K562 (cell line): ENCODE measurements at places on chromosomes 6 and 20.

GRCh38 chr6:27505209-27506027 lies 32.5 kb upstream of the ZNF184 start:
- DNase-seq = peak; percentile 83

- no peak for DNase-seq
Measured at GRCh38 chr20:38208088-38208487, 43.0 kb upstream of the TGM2 start.

- no peak for DNase-seq
Measured at GRCh38 chr20:43903953-43904826, 10.5 kb upstream of the TOX2 start.

GRCh38 chr6:44007818-44008621 lies 119.2 kb downstream of the MRPL14 start:
- DNase-seq = no peak

GRCh38 chr6:148790817-148791216 lies 44.0 kb downstream of the UST start:
- no peak for DNase-seq

- DNase-seq = no peak
Measured at GRCh38 chr6:43178150-43178549, 3.8 kb upstream of the CUL9 start.

DNA sequence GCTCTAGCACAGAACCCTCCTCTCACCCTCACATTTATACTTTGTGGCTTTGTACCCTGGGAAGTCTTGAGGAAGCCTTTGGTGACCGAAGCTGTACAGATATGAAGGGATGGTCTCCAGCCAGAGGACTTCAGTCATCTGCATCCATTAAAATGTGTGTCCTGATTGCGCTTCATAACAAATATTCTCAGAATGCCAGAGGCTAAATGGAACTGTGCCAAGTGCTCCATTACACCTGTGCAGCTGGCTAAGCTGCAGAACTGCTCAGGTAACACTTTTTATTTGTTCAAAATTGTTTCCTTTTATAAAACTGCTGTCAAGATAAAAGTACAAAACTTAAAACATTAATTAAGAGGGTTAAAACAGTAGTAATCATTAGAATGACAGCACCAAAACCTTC lies 22.3 kb downstream of the TPBG start:
- DNase-seq = no peak

DNA sequence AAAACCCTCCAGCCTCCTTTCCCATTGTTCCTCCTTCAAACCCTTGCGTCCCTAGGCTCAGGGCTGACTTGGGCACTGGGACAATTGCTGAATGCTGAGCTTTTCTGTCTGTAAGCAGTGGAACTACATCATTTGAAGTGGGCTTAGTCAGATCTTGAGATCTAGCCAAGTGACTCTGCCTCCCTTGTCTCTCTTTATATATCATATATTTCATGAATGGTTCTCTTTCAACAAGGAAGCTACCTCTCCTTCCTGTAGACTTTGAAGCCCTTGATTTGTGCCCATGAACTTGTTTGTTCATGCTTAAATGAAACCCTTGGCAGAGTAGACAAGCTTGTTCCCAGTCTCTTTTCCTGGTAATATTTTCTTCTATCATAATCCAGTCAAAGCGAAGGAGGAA lies 60.0 kb upstream of the KIF13A start:
- no peak for DNase-seq

DNA sequence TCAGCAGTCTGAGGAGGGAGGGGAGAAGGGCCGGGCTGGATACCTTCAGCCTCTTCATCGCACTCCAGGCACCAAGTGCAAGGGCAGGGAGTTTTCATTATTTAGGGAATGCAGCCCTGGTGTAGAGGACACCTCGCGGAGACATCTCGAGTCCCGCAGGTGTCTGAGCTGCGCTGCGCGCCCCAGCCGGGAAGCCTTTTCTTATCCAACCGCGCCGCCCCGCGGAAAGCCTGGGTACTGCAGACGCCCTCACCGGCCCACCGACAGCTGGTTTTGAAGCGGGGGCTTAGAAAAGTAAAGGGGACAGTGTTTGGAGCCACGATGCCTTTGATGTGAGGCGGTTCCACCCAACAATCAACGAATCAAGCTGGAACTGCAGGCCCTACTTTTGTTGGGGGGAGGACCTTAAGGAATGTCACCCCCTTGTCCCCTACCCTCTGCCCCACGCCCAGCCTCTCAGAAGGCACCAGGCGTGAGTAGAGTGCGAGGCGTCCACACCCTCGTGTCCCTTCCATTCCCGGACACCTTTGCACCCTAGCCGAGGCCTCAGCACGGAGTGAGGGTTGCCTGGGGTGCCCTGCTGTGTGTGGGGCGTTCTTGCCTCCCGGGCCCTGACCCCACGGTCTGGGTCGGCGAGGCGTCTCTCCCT lies 8.6 kb downstream of the NKX2-2 start:
- DNase-seq = peak; percentile 69
